Progenitor cell of endocrine pancreas (in vitro differentiated cells): ENCODE measurements at places on chromosomes 7 and 10. TPM values are rescaled to one million over a fixed set of nuclear protein-coding genes. Genes with fewer than 3 reads are reported as not detected.

GRCh38 chr10:12474727-12475412, 125.5 kb downstream of the CAMK1D start:
- no peak for DNase-seq

GRCh38 chr10:80158598-80159127, 26.1 kb downstream of the PLAC9 start:
- DNase-seq, result no peak

DNA sequence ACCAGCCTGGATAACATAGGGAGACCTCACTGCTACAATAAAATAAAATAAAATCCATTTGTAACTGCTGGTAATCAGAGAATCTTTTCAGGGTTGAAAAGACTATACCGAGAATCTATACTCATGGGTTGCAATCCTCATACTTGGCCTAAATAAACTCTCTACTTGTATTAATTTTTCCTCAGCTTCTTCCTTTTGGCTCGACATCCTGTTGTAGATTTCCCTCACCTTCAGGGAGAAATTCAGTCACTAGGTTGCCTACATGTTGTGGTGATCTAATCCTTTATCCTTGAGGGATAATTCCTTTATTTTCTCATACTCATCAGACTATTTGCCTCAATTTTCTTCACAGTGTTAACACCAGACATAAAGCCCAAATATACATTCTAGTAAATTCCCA, 1093.4 kb downstream of the SORCS3 start:
- no peak for DNase-seq

DNA sequence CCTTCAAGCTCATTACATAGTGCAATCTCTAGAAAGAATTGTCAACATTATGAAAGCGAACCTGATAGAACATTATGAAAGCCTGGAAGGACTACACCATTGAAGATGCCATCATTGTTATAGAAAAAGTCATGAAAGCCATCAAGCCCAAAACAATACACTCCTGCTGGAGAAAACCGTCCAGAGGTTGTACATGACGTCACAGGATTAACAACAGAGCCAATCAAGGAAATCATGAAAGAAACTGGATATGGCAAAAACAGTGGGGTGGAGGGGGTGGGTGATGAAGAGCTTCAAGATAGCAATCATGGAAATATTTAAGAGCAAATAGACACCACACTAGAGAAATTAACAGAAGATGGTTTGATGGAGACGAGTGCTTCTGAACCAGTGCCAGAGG, 45.7 kb downstream of the TOMM7 start:
- no peak for DNase-seq

DNA sequence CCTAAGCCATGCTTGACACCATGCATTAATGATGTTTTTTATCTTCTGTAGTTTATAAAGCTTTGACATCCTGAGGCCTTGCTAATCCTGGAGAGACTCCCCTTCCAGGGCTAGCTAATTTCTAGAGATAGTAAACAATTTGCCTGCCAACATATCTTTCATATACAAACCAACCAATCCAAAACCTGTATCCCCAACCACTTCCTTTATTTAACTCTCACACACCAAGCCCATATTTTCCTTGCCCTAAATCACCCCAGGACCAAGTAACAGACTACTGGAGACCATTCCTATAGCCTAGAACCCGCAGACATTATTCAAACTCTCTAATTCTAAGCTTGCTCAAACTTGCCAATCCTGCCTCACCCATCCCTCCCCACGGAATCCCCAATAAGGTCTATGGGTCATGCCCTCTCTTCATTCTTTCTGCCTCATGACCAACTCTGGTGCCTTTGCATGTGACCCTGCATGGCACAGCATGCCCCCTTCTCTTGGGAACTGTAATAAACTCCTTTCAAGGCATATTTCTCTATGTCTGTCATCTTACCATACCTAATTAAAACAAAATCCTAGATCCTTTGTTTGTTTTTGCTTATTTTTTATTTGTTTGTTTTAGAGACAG, 116.6 kb upstream of the CACUL1 start:
- no peak for DNase-seq

DNA sequence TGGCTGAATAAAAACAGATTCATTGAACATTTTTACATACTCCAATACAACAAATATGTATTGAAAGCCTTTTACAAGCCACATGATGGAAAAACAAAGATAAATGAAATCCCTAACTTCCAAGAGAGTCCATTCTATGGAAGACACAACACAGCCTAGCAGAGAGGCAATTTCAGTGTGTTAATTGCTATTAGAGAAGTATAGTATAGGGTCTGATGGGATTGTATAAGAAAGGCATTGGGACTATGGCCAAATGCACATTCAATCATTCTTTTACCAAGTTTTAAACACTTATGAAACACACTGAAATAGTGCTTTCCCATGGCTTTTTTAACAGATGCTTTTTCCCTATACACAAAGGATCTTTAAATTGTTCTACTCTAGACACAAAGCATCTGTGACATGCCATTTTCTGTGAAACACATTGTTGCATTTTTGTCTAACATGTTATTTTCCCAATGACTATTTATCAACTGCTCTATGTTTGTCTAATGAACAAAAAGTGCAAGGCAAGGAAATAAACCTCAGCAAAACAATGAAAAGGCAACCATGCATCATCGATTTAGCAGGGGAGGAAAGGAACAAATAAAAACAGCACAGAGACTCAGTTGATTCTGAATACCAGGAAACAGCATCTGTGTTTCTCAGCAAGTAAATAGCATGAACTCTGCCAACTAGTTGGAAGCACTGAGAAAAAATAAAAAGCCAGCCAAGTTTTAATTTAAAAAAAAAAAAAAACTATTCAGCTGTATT, 42.4 kb upstream of the PHYHIPL start:
- no peak for DNase-seq

- no peak for DNase-seq
Observed at GRCh38 chr10:107443813-107444212, 279.3 kb upstream of the SORCS1 start.

DNA sequence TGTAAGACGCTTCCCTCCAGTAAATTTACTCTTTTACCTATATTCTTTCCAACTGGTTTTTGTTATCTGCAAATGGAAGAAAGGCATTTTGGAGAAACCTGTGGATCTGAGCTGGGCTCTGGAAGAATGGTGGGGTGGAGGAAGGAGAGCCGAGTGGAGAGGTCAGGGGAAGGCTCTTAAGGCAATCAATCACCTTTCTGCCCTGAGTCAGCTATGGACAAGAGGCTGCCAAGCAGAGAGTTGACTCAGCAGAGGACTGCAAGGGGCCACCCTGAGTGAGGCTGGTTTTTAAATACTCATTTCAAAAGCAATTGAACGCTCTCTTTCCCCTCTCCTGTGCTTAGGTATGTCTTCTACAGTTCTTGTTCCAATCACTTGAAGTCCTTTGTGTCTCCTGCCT, 81.8 kb downstream of the SPAG6 start:
- DNase-seq, result no peak

GRCh38 chr7:2540641-2541051, 14.7 kb downstream of the BRAT1 start:
- no peak for DNase-seq

DNA sequence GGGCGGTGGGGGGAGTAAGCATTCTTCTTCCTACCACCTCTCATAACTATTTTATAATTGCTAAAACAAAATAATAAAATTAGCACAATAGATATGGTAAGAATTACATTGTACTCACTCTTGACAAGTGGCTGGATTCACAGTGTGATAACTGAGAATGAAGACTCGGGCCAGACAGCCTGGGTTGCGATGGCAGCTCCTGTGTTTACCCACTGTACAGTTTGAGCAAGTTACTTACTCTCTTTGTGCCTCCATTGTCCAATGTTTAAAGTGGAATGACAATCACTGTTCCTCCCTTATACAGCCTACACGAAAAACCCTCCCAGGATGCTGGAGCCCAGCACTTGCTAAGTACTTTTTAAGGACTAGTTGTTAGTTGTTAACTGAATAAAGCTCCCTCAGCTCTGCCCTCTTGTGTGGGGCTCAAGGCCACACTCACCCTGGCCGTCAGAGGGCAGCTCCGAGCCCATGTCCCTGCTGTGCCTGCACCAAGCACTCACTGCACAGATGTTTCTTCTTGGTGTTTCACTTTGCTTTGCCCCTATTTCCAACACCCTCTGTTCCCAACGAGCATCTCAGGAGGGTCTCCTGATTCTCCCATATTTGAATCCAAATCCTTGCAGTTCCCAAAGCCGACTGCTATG, 56.4 kb upstream of the NPS start:
- no peak for DNase-seq

- no peak for DNase-seq
Observed at GRCh38 chr7:93147363-93147762, 822 bp downstream of the SAMD9L start.

GRCh38 chr10:97852277-97852676, 2.6 kb downstream of the GOLGA7B start:
- no peak for DNase-seq

GRCh38 chr10:99395750-99396445, 34.5 kb downstream of the GOT1 start:
- no peak for DNase-seq

- no peak for DNase-seq
Observed at GRCh38 chr7:20895563-20895962, 108.9 kb upstream of the SP8 start.

DNA sequence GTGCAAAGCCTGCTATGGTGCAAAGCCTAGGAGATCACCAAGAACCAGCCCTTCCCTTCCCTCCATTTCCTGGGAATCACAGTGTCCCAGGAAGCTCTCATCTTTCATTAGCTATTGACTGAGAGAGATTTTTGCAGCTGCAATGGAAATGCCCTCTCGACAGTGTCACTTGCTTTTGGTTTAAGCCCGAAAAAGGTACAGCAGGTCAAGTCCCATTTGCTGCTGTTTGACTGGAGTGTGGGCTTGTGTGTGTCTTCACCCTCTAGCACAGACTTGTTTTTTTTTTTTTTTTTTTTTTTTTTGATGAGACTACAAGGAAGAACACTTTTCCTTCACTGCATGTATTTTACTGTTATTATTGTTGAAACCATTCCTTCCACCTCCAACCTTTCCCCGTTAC, 36.3 kb downstream of the NRG3 start:
- DNase-seq, result no peak

GRCh38 chr7:74489997-74490945, 36.6 kb downstream of the GTF2IRD1 start:
- no peak for DNase-seq

GRCh38 chr10:6195846-6196245, 6.9 kb upstream of the PFKFB3 start:
- no peak for DNase-seq

- DNase-seq, result no peak
Observed at GRCh38 chr10:6522230-6522629, 57.8 kb downstream of the PRKCQ start.

- no peak for DNase-seq
Observed at GRCh38 chr7:145860809-145861208, 255.8 kb upstream of the CNTNAP2 start.

GRCh38 chr10:12186323-12186722, 9.4 kb downstream of the NUDT5 start:
- no peak for DNase-seq

DNA sequence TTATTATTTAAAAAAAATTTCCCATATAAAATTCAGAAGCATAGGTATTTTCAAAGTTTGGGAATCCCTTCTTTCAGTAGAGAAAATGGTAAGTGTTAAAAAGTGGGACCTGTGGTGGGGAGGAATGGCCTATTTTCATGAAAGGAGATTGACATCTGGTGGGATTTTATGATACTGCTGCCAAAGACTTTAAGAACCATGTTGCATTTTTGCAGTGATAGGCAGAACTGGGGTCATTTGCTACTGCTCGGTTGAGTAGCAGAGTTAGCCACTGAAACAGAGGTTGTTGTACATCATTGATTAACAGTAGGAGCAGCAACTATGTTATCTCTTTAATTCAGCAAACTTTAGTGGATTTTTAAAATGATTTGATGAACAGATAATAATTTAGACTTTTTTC, 4.4 kb downstream of the BICC1 start:
- no peak for DNase-seq

DNA sequence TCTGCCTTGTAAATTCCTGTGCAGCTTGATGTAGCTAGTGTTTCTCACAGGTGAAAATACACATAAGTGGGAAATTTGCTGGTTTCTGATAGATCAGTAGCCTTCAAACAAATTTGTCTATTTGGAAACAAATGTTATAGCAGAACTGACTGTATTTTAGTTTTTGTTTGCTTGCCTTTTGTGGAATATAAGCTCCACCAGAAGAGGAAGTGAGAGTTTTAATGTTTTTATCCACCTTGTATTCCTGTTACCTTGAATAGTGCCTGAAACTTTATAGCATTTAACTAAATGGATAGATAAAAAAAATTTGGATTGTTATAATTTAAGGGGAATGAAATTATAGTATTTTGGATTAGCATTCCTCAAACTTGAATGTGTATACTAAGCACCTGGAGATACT, 9.8 kb downstream of the WAC start:
- DNase-seq, result no peak

- DNase-seq, result no peak
Observed at GRCh38 chr10:119502618-119503155, 39.8 kb downstream of the RGS10 start.

DNA sequence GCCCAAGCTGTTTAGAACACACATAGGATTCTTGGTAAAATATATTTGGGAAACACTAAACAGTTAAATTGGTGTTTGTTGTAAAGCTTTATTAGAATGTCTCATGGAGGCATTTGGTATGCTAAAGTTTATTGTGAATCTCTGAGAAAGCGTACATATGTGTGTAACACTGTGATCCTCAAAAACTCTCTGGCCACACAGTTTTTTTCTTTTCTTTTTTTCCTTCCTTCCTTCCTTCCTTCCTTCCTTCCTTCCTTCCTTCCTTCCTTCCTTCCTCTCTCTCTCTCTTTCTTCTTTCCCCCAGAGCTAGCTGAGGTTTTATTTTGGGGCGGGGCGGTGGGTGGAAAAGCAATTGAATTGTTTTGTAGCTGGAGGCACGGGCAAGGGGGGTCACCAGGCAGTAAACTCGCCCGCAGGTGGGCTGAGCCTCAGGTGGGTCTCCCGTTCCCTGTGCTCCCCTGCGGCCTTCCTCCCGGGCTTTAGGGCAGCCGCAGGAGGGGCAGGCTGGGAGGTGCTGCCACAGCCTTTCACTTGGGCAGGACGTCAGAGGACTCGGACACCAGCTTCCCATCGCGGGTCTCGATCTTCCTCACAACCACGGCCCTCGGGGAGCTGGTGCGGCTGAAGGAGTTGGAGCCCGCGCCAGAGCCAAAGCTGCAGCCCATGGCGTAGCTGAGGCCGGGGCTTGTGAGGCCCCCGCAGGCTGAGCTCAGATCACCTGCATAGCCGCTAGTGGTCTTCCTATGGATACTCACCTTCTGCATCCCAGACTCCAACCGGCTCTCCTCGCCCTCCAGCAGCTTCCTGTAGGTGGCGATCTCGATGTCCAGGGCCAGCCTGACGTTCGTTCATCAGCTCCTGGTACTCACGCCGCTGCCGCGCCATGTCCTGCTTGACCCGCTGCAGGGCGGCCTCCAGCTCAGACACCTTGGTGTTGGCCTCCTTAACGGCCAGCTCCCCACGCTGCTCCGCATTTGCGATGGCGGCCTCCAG, 459.0 kb downstream of the GATA3 start:
- DNase-seq, result no peak

NUTM2A gene
- 2.9 and 4.3 TPM in 2 replicates for total RNA-seq

SH3PXD2A gene
- 25.5 and 28.0 TPM in 2 replicates for total RNA-seq

CPXM2 gene
- total RNA-seq, result 0.14 and 0.18 TPM in 2 replicates

IL2RA gene
- not detected in 2 replicates for total RNA-seq

UPK3B gene
- total RNA-seq, result 1.7 and 4.7 TPM in 2 replicates

HTRA1 gene
- total RNA-seq, result 3.5 and 6.3 TPM in 2 replicates
